ENCODE measurements at places on chromosomes 12 and 14. TPM values are rescaled to one million over a fixed set of nuclear protein-coding genes. Genes with fewer than 3 reads are reported as not detected.

DNA sequence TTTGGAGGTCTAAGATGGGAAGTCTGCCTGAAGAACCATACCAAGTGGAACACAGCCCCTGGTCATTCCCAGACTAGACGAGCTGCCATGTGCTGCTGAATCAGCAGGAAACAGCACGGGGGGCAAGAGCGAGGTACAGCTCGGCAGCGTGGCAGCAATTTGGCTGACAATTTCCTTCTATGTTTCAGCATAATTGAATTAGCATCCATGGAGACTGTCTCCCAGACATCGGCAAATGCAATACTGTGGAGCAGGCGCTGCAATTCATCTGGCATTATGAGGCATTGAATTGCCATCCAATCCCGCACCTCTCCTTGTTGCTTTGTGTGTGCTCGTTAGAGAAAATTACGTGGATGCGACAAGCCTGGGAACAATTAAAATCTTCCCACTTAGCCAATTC is 46.0 kb upstream of the CCDC60 start:
- DNase-seq, result no peak
- H3K4me3 ChIP-seq, result no peak overlapping the region
- H3K27ac ChIP-seq, result no peak overlapping the region
- H3K27me3 ChIP-seq, result no peaks in the 10 kb centered on the region

GRCh38 chr12:106919910-106920544 is 35.7 kb upstream of the TMEM263 start:
- no peak for DNase-seq
- no peak overlapping the region for H3K4me3 ChIP-seq
- H3K36me3 ChIP-seq, result no peaks in the 10 kb centered on the region
- H3K27me3 ChIP-seq, result no peaks in the 10 kb centered on the region
- H3K4me1 ChIP-seq, result no peaks in the 10 kb centered on the region

DNA sequence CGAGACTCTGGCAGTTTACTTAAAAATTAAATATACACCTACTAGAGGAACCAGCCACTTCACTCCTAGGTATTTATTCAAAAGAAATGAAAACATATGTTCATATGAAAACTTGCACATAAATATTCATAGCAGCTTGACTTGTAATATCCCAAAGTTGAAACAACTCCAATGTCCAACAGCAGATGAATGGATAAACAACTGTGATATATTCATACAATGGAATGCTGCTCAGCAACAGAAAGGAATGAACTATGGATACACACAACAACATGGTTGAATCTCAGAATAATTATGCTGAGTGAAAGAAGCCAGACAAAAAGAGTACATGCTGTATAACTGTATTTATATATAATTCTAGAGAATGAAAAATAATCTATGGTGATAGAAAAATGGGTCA is 53.4 kb upstream of the DACT1 start:
- no peak for DNase-seq
- no peaks in the 10 kb centered on the region for H3K4me1 ChIP-seq
- no peaks in the 10 kb centered on the region for H3K36me3 ChIP-seq
- H3K27me3 ChIP-seq, result no peaks in the 10 kb centered on the region
- H3K27ac ChIP-seq, result no peak overlapping the region

DNA sequence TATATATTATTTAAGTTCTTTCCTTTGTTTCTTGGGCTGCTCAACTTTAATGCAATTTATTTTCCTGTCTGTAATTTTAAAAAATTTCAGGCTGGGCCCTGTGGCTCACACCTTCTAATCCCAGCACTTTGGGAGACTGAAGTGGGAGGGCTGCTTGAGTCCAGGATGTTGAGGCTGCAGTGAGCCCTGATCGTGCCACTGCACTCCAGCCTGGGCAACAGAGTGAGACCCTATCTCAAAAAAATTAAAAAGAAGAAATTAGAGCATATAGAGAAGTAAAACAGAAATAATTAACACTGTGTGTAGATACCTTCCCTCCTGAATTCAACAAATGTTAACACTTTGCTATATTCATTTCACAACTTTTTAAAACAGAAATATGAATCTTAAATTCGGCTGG is 74.2 kb downstream of the DENND5B start:
- H3K36me3 ChIP-seq, result no peaks in the 10 kb centered on the region
- no peaks in the 10 kb centered on the region for H3K27me3 ChIP-seq
- no peaks in the 10 kb centered on the region for H3K4me1 ChIP-seq

- peaks cover 38% of the 10 kb centered on the region for H3K36me3 ChIP-seq
- H3K27me3 ChIP-seq, result no peaks in the 10 kb centered on the region
- no peak for DNase-seq
Measured at GRCh38 chr12:53722450-53723041, 4.7 kb downstream of the CALCOCO1 start.

- H3K4me1 ChIP-seq, result no peaks in the 10 kb centered on the region
- no peak overlapping the region for H3K27ac ChIP-seq
- no peak overlapping the region for H3K4me3 ChIP-seq
- DNase-seq, result no peak
- H3K27me3 ChIP-seq, result no peaks in the 10 kb centered on the region
- H3K36me3 ChIP-seq, result no peaks in the 10 kb centered on the region
Measured at GRCh38 chr12:88227263-88227662, 85.2 kb downstream of the TMTC3 start.

DNA sequence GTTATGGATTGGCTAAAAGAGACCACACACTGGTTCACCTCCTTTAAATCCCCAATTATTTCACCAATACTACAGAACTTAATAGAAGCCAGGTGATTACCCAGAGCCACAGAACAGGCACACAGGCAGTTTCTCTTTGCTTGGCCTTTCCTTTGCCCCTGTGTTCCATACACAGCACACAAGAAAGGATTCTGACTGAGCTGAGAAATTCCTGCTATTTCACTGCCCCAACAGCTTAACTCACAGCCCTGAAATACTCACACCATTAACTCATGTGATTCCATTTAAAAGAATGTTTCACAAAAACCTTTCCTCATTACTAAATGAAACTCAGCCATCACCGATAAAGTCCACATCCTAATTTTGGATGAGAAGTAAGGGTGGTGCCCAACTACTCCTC is 133.6 kb downstream of the MED13L start:
- H3K27me3 ChIP-seq, result no peaks in the 10 kb centered on the region
- H3K4me1 ChIP-seq, result peaks cover 51% of the 10 kb centered on the region
- H3K4me3 ChIP-seq, result no peak overlapping the region
- DNase-seq, result no peak
- H3K36me3 ChIP-seq, result no peaks in the 10 kb centered on the region
- H3K27ac ChIP-seq, result peak overlapping the region; percentile 57

RND1 gene
- 7.2 TPM for total RNA-seq

DNA sequence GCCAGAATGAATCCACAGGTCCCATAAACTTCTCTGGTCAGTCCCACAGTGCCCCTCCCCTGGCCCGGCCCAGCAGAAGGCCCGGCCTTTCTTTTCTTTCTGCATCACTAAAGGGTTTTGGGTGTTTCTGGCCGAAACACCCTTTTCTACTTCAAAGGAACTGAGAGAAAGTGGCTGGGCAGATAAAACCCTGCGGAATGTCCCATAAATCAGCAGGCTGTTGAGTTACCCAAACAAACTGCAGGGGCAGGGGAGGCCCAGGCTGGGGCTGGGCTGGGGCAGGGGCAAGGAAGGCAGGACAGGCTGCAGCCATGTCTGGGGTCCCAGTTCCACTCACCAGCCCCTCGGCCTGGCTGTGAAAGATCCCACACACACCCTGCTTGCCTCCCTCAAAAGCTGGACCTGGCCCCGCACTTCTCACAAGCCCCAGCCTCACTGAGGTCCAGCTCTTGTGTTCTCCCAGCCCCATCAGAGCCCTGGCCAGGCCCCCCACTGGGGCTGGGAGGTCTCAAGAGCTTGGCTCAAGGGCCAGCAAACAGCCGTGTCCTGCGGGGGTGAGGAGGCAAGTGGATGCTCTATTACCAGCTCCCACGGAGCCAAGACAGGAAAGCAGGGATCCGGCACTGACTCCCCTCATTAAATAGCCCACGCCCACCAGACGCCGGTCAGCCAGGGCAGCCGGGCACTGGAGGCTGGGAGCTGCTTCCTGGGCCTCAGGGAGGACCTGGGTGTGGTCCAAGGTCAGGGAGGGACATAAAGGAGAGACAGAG is 41.9 kb downstream of the CCNK start:
- no peaks in the 10 kb centered on the region for H3K36me3 ChIP-seq
- no peak for DNase-seq
- no peak overlapping the region for H3K27ac ChIP-seq
- H3K4me3 ChIP-seq, result no peak overlapping the region
- H3K4me1 ChIP-seq, result peaks cover 37% of the 10 kb centered on the region

DNA sequence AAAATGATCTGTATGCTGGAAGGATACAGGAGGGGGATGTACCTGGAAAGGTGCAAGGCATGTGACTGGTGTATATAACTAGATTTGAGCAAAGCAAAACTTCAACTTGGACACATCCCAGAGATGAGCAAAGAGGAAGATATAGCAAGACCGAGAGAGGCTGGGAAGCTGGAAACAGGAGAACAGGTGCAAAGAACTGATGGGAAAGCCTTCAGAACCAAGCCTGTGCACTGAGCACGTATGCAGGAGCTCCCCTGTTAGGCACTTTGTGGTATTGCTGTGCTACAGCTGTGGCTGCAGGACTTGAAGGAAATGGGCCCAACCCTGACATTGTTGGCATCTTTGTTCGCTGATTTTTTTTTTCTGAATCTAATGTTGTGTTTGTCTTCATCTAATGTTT is 120.7 kb upstream of the PWP1 start:
- H3K27ac ChIP-seq, result no peak overlapping the region
- DNase-seq, result no peak
- no peak overlapping the region for H3K4me3 ChIP-seq
- no peaks in the 10 kb centered on the region for H3K27me3 ChIP-seq

REC8 gene
- total RNA-seq, result 76.5 TPM

- no peak for DNase-seq
- no peak overlapping the region for H3K27ac ChIP-seq
- H3K27me3 ChIP-seq, result no peaks in the 10 kb centered on the region
Measured at GRCh38 chr12:80702889-80703805, 4.3 kb upstream of the MYF6 start.

SRRM4 gene
- 0.33 TPM for total RNA-seq

- no peak overlapping the region for H3K27ac ChIP-seq
- no peaks in the 10 kb centered on the region for H3K4me1 ChIP-seq
- no peak overlapping the region for H3K4me3 ChIP-seq
- DNase-seq, result no peak
- H3K36me3 ChIP-seq, result no peaks in the 10 kb centered on the region
Measured at GRCh38 chr12:64797156-64797555, 27.3 kb upstream of the TBC1D30 start.

DNA sequence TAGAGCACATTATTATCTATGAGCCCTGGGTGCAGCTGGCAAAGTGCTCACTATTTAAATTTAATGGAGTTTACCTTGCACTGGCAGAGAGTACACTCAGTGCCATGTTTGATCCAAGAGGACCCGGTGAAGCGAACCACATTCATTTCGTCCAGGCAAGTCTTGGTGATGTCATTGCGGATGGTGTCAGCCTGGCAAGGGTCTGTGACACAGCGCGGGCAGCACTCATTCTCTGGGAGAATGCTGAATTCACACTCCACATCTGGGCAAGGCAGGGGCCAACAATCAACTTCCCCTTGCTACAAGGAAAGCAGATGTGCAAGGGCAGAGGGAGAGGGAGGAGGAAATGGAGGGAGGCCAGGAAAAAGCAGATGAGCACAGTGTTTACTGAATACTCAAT is 356.2 kb downstream of the NELL2 start:
- H3K4me3 ChIP-seq, result no peak overlapping the region
- no peak for DNase-seq
- no peak overlapping the region for H3K27ac ChIP-seq

GRCh38 chr14:58797010-58797429 is 159.3 kb downstream of the DACT1 start:
- no peak overlapping the region for H3K4me3 ChIP-seq
- H3K36me3 ChIP-seq, result no peaks in the 10 kb centered on the region
- DNase-seq, result no peak
- H3K27me3 ChIP-seq, result no peaks in the 10 kb centered on the region
- H3K27ac ChIP-seq, result no peak overlapping the region

DNA sequence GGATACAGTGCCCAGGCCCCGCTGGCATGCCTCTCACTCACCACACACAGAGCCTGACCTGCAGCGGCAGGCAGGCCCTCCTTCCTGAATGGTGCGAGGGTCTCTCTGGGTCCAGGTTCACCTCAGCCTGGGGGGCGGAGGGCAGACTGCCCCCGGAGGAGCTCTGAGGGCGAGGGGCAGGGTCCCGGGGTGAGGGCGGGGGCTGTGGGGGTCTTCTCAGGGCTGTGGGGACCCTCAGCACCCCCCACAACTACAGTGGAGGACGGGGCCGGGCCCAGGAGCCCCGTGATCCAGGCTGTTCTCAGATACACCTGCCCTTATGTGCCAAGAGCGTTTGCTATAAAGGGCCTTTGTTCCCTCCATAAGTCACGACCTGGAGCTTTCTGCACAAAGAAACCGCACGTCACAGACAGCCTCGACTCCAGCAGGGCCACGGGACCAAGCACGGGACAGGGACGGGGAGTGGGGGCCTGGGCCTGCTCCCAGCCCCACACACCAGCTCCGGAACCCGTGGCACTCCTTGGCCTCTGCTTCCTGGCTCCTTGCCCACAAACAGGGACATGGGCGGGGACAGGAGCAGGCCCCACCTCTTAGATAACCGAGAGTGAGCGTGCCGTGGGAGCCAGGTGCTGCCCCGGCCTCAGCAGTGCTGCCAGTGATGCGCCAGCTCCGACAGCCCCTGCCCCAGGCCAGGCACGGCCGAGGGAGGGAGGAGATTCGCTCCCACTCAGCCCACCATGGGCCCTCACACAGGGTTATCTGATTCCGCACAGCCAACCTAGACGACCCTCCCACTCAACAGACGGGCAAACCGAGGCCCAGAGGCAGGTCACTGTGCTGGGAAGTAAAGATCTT is 101.9 kb downstream of the RFLNA start:
- peaks cover 55% of the 10 kb centered on the region for H3K4me1 ChIP-seq
- no peak overlapping the region for H3K4me3 ChIP-seq
- no peak overlapping the region for H3K27ac ChIP-seq
- no peak for DNase-seq
- peaks cover 63% of the 10 kb centered on the region for H3K36me3 ChIP-seq

- no peak overlapping the region for H3K27ac ChIP-seq
- H3K4me1 ChIP-seq, result no peaks in the 10 kb centered on the region
- no peak overlapping the region for H3K4me3 ChIP-seq
- no peak for DNase-seq
Measured at GRCh38 chr12:52984136-52984535, 22.1 kb upstream of the EIF4B start.

SDS gene
- 3.1 TPM for total RNA-seq

- no peaks in the 10 kb centered on the region for H3K36me3 ChIP-seq
- no peaks in the 10 kb centered on the region for H3K27me3 ChIP-seq
- no peak overlapping the region for H3K27ac ChIP-seq
- H3K4me1 ChIP-seq, result no peaks in the 10 kb centered on the region
- H3K4me3 ChIP-seq, result no peak overlapping the region
- DNase-seq, result no peak
Measured at GRCh38 chr12:24488091-24488596, 460.8 kb downstream of the BCAT1 start.

FGD4 gene
- 60.5 TPM for total RNA-seq

GRCh38 chr12:32272465-32272864 is 126.9 kb upstream of the FGD4 start:
- no peak for DNase-seq
- H3K36me3 ChIP-seq, result no peaks in the 10 kb centered on the region
- no peak overlapping the region for H3K27ac ChIP-seq
- H3K4me3 ChIP-seq, result no peak overlapping the region
- peaks cover 10% of the 10 kb centered on the region for H3K4me1 ChIP-seq

- H3K4me1 ChIP-seq, result no peaks in the 10 kb centered on the region
- H3K36me3 ChIP-seq, result peaks cover 100% of the 10 kb centered on the region
- H3K27me3 ChIP-seq, result no peaks in the 10 kb centered on the region
- H3K4me3 ChIP-seq, result no peak overlapping the region
- DNase-seq, result no peak
Measured at GRCh38 chr14:102015771-102016170, 51.4 kb downstream of the DYNC1H1 start.

NGB gene
- 0.30 TPM for total RNA-seq
